ENCODE measurements at places on chromosomes 2 and 18.

- DNase-seq: no peak
These were observed 19.5 kb downstream of the MRPL44 start for GRCh38 chr2:223976635-223977226.

DNA sequence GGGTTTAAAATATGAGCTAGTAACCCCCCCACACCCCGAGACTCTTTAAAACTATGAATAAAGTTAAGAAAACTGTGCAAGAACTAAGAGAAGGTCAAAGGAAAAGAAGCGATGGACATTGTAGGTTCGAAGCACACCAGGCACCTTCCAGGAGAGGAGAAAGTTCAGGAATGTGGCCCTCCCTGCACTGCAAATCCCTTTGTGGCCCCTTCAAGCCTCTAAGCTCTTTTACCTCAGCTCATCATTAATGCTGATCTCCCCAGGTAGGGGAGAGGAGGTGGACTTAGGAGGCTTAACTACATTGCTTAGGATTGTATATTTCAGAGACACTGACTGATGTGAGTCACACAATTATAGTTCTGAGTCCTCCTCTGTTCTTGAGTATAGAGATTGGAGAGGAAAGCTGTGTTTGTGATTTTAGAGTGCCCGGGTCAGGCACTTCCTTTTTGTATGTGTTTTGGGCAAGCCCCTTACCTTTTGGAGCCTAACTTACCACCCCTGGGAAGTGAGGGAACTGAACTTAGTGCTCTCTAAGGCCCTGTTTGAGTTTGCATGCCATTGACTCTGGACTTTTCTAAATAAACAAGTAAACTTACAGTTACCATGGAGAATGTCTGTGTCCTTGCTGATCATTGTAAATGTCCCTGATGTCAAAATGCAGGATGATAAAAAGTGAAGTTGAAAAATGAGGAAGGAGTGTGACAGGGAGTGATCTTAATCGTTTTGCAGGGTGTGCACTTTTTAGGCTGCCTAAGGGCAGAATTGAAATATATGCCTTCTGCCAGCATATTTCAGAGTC is 140.8 kb upstream of the ZEB2 start:
- no peak for DNase-seq

DNA sequence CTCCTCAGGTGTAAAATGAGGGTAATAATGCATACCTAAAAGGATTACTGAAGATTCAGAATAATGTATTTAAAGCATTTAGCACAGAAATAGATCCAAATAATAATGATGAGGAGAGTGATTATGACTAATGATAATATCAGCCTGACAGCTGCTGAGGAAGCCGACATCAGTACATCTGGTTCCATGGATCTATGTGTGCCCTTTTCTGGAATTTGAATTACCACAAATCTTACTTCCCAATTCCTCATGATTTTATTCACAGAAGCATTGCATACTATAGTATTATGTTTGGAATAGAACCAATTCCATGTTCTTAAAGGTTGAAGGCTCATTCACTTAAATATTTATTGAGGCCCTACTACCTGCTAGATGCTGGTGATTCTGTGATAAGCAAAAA is 248.9 kb upstream of the THUMPD2 start:
- no peak for DNase-seq

DNA sequence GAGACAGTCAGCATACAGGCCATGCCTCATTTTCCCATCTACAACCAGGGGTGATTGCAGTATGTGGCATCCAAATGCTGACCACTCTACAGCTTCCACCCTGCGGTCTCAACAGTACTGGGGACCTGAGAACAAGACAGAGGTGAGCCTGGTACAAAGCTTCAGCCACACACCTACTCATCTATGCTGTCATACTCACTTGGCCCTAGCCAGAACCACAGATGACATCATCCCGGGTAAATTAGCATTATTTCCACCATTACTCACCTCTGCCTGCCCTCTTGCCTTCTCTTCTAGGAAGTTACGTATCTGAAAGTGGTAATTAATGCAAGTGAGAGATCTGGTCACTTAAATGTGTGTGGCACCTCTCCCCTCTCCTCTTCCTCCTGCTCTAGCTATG is 208.2 kb upstream of the ARL4C start:
- no peak for DNase-seq

DNA sequence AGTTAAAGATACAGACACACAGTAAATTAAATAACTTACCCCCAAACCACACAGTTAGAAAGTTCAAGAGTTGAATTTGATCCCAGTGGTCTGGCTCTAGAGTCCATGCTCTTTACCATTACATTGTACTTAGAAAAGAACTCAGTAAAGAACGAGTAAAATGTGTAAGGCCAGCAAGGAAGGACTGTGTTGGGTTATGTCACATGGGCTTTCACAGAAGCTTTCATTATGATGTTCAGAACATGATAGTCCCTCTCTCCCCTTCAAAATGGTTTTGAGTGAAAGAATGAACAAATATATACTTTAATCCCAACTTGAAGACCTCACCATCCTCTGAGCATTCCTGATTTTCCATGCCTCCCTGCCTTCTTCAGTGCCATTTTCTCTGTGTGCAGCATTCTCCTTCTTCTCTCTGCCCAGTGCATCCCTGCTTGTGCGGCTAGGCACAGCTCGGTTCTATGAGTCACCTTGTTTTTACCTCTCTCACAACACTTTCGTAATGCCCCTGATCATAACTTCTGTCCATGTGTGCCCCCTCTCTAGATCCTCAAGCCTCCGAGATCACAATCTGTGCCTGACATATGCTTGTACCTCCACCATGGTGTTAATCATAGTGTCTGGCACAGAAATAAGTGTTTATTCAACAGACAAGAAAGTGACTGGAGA is 22.0 kb downstream of the RASGRP3 start:
- DNase-seq: no peak

- DNase-seq: no peak
These were observed 38.4 kb downstream of the LAMA1 start for GRCh38 chr18:7079231-7079630.

Data from NT2/D1 (cell line).